ENCODE measurements at places on chromosomes 12 and 14. TPM values are rescaled to one million over a fixed set of nuclear protein-coding genes. Genes with fewer than 3 reads are reported as not detected.

KRT72 gene
- not detected for total RNA-seq

FLVCR2 gene
- 19.2 TPM for total RNA-seq

LRP1-AS gene
- not detected for total RNA-seq

CCDC198 gene
- total RNA-seq, result not detected

CEP128 gene
- total RNA-seq, result 10.0 TPM

COCH gene
- total RNA-seq, result 1.4 TPM

TPPP2 gene
- 0.58 TPM for total RNA-seq

CELA1 gene
- not detected for total RNA-seq

APOF gene
- not detected for total RNA-seq

GLT1D1 gene
- total RNA-seq, result not detected

AMDHD1 gene
- 0.41 TPM for total RNA-seq

SYCP3 gene
- total RNA-seq, result 0.07 TPM

KRT3 gene
- total RNA-seq, result not detected

DEGS2 gene
- total RNA-seq, result 6.2 TPM

LTB4R2 gene
- total RNA-seq, result 3.7 TPM

CLEC9A gene
- 0.39 TPM for total RNA-seq

MANSC4 gene
- not detected for total RNA-seq

MVK gene
- total RNA-seq, result 30.0 TPM

TAS2R46 gene
- 4.2 TPM for total RNA-seq

ADAM21 gene
- total RNA-seq, result not detected

TWF1 gene
- 108 TPM for total RNA-seq

C14orf39 gene
- 0.57 TPM for total RNA-seq

MAP3K9 gene
- total RNA-seq, result 8.8 TPM

PYM1 gene
- 48.8 TPM for total RNA-seq

AMN gene
- total RNA-seq, result 486 TPM

PNP gene
- total RNA-seq, result 74.8 TPM

SMCO3 gene
- not detected for total RNA-seq

SMCO2 gene
- not detected for total RNA-seq

ASB2 gene
- total RNA-seq, result 89.1 TPM

CD4 gene
- 14.8 TPM for total RNA-seq

RDH5 gene
- 21.5 TPM for total RNA-seq

HOXC9 gene
- total RNA-seq, result not detected

KCNJ8 gene
- total RNA-seq, result 1.8 TPM

ARID2 gene
- total RNA-seq, result 28.9 TPM

CDK4 gene
- 60.2 TPM for total RNA-seq

IKZF4 gene
- total RNA-seq, result 7.2 TPM

COQ6 gene
- total RNA-seq, result 18.9 TPM

GNG2 gene
- total RNA-seq, result 16.6 TPM

TMEM30B gene
- 54.1 TPM for total RNA-seq

C1QL4 gene
- total RNA-seq, result not detected

CD69 gene
- 4.7 TPM for total RNA-seq

DTX1 gene
- 5.9 TPM for total RNA-seq

TAS2R14 gene
- total RNA-seq, result 2.6 TPM

OTOGL gene
- 0.10 TPM for total RNA-seq

PDE3A gene
- total RNA-seq, result 47.2 TPM

HOXC6 gene
- 0.22 TPM for total RNA-seq

CCDC177 gene
- not detected for total RNA-seq

PLEKHG7 gene
- total RNA-seq, result 1.2 TPM

PRDM4 gene
- 38.4 TPM for total RNA-seq

KRT74 gene
- not detected for total RNA-seq

MMP14 gene
- 104 TPM for total RNA-seq

Data from mucosa of descending colon (tissue), 3 donors.